Breast epithelium (tissue), 4 donors: ENCODE measurements at places on chromosomes 1 and 21. TPM values are rescaled to one million over a fixed set of nuclear protein-coding genes. Genes with fewer than 3 reads are reported as not detected.

DNA sequence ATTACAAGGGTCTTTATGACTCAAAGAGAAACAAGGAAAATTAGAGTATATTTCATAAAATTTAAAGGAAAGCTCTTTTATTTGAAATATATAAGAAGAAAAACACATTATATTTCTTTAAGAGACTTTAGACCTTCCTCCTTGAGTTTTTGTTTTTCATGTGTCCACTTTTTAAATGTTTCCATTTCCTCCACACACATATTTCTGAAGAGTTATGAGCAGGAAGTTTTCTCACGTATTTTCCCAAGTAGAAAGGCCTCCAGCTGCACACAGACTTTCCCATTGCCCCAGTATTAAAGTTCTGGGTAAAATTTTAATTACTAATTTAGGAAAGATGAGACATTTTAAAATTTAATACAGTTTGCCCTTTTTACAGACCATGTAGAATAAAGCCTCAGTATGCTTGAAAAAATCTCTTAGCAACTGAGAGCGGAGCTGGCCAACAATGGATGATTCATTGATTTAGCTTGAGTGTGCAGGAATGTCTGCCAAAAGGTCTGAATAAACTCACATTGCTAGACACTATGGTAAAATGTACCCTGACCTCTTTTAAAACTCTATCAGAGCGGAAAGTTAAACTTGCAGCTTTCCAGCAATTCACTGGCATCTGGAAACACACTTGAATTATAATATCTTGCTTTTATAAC is 57.9 kb downstream of the DDAH1 start:
- H3K4me1 ChIP-seq = no peaks in the 10 kb centered on the region
- no peaks in the 10 kb centered on the region for H3K36me3 ChIP-seq
- peak overlapping the region; percentile 64 for H3K27ac ChIP-seq
- DNase-seq = peak; percentile 30
- no peak overlapping the region for H3K4me3 ChIP-seq

Gene ATP13A2
- total RNA-seq = 17.3 TPM

- no peaks in the 10 kb centered on the region for H3K36me3 ChIP-seq
- H3K27me3 ChIP-seq = no peaks in the 10 kb centered on the region
These were observed 508.0 kb downstream of the OMA1 start for GRCh38 chr1:58038574-58038973.

Gene TCEA3
- total RNA-seq = 31.2 TPM

Gene BLACAT1
- 1.5 TPM for total RNA-seq

- no peaks in the 10 kb centered on the region for H3K4me1 ChIP-seq
- no peak overlapping the region for H3K4me3 ChIP-seq
- DNase-seq = no peak
- H3K36me3 ChIP-seq = no peaks in the 10 kb centered on the region
- H3K27ac ChIP-seq = no peak overlapping the region
These were observed 193.8 kb downstream of the AK5 start for GRCh38 chr1:77475641-77476040.

GRCh38 chr1:43522431-43522775 is 8.3 kb upstream of the PTPRF start:
- no peaks in the 10 kb centered on the region for H3K27me3 ChIP-seq
- no peak overlapping the region for H3K4me3 ChIP-seq
- no peaks in the 10 kb centered on the region for H3K4me1 ChIP-seq
- DNase-seq = no peak
- no peaks in the 10 kb centered on the region for H3K36me3 ChIP-seq

GRCh38 chr1:33232716-33233115 is 23.6 kb upstream of the ZNF362 start:
- DNase-seq = no peak
- H3K36me3 ChIP-seq = no peaks in the 10 kb centered on the region
- no peaks in the 10 kb centered on the region for H3K4me1 ChIP-seq
- H3K4me3 ChIP-seq = no peak overlapping the region

GRCh38 chr1:43056981-43057391 is 98.3 kb upstream of the SLC2A1 start:
- H3K36me3 ChIP-seq = no peaks in the 10 kb centered on the region
- no peaks in the 10 kb centered on the region for H3K4me1 ChIP-seq
- no peaks in the 10 kb centered on the region for H3K27me3 ChIP-seq
- H3K4me3 ChIP-seq = no peak overlapping the region
- no peak for DNase-seq

Gene ANXA9
- not detected for total RNA-seq

Gene SH2D1B
- total RNA-seq = not detected

GRCh38 chr1:170967042-170967910 is 31.9 kb downstream of the MROH9 start:
- no peak overlapping the region for H3K27ac ChIP-seq
- no peaks in the 10 kb centered on the region for H3K27me3 ChIP-seq
- no peak overlapping the region for H3K4me3 ChIP-seq
- no peak for DNase-seq

DNA sequence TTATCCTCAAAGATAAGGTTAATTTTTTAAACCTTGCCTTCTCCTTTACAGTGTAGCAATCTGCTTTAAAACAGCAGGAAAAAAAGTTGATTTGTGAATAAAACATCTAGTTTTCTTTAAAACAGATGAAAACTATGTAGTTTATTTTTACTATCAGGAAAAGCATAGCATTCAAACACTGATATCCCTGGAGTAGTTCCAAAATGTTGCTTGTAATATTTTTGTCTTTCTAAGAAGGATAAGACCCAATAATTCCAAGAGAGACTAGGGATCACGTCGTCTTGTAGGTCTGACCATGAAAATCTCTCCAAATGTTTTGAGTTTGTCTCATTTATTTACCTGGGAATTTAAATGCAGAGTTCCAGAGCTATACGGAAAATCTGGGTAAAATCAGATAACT is 204.0 kb downstream of the NTNG1 start:
- no peaks in the 10 kb centered on the region for H3K27me3 ChIP-seq
- DNase-seq = no peak
- H3K27ac ChIP-seq = no peak overlapping the region
- no peaks in the 10 kb centered on the region for H3K4me1 ChIP-seq
